ENCODE measurements at places on chromosomes 1 and 21. TPM values are rescaled to one million over a fixed set of nuclear protein-coding genes. Genes with fewer than 3 reads are reported as not detected.

The ERG gene
- total RNA-seq, result 0.56 TPM

The NPHS2 gene
- total RNA-seq, result not detected

The KMO gene
- total RNA-seq, result 0.56 TPM

The ST6GALNAC5 gene
- 2.5 TPM for total RNA-seq

The PCSK9 gene
- 0.19 TPM for total RNA-seq

The C1orf185 gene
- total RNA-seq, result not detected

The TMEM61 gene
- total RNA-seq, result not detected
